SK-N-SH (cell line): ENCODE measurements at places on chromosomes 16 and 17.

DNA sequence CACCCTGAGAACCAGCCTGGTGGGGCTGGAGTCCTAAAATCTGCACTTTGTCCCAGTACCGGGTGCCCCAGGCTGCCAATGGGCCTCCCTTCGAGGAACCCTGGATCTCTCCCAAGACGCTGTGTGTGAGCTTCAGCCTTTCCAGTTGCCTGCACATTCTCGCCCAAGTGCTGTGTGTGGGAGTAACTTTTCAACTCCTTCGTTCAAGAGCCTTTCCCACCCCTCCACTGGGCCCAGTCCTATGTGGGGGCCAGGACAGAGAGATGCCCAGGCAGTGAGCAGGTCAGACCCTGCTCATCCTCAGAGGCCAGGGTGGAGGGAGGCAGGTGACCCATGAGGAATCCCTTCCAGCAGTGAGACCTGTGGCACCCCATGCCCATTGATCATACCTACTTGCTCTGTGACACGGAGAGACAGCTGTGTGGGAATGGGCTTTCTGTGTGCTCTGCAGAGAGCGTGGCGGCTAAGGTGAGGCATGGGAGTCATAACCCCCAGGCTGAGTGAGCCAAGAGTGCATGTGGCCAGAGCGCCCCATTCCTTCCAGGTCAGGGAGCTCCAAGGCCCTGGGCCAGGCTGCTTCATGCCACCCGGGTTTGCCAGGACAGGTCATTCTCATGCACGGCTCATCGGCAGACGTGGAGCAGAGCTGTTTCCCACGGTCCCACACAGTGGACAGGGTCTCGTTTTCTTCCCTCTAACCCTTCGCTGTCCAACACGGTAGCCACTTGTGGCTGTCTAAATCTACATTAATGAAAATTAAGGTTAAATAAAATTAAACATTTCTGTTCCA lies 154.4 kb downstream of the CLEC16A start:
- no peak for DNase-seq

GRCh38 chr17:36107660-36108059 lies 4.0 kb downstream of the CCL4 start:
- no peak for DNase-seq

DNA sequence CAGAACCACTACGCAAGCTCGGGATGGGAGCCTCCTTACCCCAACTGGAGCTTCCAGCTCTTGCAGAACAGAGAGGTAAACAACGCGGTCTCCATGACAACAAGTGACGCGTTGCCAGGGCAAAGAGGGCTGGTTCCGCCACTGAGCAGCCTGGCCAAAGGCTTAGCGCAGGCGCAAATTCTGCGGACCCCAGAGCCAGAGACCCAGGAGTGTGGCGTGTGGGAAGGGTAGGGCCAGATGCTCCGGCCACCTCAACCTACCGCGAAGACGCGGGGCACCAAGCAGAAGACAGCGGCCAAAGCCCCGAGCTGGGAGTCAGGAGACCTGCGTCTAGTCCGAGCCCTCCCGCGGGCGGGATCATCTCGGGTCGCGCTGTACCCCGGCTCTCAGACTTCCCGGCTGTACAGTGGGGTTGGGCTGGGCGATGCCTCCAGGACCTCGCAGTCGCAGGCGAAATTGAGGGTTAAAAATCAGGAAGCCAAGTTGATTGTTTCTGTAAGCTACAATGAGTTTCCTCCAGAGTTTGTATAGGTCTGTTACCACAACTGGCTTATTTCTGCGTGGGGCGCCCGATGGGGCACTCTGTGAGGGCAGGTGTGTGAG lies at the start of gene TEKT1:
TEKT1 (minus strand) TSS at position 69 of the 603 bp plus-strand sequence. CDS start 1,353 bp downstream, outside the sequence.
- peak; percentile 45 for DNase-seq

DNA sequence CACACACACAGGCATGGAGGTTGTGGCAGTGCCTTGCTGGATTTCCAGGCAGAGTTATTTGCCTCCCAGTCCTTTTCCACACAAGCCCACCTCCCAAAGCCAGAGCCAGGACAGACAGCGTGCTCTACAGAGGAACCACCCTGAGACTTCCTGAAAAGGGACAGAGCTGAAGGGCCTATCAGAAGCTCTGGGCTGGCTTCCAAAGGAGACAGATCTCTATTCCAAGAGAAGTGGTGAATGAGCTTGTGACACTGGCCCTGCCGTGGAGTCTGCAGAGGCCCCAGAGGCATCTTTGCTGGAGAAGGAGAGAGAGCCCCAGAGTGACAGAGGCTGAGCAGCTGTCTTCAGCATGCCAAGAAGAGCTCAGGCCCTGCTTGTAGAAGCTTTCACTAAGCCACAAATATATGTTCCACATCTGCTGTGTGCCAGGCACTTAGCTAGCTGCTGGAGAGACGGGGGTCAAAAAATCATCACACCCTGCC lies 8.3 kb upstream of the LPCAT2 start:
- no peak for DNase-seq

DNA sequence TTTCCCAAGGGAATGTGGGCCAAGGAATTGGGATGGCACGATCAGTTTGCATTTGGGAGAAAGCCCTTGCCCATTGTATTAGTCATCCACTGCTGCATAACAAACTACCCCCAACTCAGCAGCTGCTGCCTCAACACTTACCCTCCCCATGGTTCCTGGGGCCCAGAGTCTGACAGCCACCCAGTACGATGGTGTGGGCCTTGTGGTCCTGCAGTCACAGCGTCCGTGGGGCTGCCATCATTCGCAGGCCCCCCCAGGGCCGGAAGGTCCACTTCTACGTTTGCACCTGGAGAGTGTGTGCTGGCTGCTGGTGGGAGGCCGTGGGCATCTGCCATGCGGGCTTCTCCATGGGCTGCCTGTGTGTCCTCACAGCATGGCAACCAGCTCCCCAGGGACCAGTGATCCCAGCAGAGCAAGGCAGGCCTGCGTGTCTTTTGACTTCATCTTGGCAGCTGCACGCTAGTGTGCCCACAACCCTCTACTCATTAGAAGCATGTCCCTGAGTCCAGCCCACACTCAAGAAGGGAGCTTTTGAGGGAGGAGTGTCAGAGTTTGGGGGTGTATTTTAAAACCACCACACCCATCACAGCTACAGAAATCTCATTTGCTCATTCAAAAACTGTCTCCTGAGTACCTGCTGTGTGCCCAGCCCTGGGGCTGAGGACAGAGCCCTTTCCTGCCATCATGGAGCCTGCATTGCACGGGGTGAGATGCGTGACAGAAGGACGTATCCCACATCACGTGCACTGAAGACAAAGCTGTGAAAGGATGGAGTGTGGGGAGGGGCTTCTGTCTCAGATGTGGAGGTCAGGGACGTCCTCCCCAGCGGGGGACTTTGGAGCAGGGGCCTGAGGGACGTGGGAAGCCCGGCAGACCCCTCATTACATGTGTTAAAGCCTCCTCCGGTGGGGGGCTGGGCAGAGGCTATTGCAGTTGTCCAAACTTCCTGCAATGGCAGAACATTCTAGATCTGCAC lies 185.0 kb upstream of the ZNF469 start:
- DNase-seq: no peak

DNA sequence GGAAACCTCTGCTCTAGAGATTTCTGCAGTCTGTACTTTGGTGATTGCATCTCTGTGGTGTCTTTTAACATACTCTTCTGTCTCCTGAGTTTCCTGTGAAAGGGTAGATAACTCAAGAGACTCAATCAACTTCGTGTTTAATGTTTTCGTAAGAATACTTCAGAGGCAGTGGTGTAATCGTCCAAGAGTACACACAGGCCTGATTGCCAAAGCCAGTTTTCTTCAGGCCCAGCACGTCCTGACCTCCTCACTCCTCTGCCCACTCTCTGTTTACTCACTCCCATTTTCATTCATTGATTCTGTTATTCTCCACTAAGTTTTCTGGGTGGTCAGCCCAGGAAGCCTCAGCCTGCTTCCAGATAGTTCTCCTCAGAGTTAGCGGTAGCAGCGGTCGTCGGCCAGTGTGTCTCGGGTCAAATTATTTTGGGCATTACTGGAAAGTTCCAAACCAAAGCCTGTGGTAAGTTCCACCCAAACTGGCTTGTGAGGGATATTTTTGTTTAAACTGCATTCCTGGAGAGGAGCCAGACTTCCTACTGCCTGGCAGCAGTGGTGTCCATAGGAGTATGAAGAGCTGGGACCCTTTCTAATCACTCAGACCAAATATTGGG lies 293.2 kb downstream of the WWOX start:
- DNase-seq: no peak
